ENCODE measurements at places on chromosomes 11 and 22.

DNA sequence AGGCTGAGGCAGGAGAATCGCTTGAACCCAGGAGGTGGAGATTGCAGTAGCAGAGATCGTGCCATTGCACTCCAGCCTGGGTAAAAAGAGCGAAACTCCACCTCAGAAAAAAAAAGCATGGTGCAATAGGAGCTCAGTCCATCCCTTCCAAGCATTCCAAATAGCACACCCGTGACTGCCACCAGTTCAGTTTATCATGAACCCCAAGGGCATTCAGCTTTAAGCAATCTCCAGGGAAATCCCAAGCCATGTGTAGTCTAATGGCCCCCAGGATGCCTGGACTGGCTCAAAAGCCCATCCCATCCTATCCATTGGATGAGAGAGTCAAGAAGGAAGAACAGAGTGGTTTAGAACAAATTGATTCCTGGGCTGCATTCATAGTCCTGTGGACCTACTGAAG is 16.2 kb downstream of the MICAL3 start:
- no peak for DNase-seq

- DNase-seq = no peak
Observed at GRCh38 chr11:113022262-113022661, 61.0 kb downstream of the NCAM1 start.

- no peak for DNase-seq
Observed at GRCh38 chr11:69584160-69584559, 56.8 kb upstream of the CCND1 start.

DNA sequence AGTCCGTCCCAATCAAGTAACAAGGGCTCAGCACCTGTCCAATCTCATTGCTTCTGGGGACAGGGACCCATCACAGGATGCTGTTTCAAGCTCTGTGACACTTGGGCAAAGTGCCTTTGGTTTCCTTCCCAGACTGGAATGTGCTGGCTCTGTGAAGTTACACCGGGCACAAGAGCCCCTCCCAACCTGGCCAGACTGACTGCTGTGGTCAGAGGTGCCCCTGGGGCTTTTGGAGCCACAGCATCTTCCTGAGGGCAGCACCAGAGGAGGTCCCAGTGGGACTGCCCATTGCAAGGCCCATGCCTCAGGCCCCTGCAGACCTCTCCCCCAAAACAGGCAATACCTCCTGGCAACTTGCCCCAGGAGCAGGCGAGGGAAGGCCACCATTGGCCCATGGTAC is 155.2 kb upstream of the GRK3 start:
- no peak for DNase-seq

DNA sequence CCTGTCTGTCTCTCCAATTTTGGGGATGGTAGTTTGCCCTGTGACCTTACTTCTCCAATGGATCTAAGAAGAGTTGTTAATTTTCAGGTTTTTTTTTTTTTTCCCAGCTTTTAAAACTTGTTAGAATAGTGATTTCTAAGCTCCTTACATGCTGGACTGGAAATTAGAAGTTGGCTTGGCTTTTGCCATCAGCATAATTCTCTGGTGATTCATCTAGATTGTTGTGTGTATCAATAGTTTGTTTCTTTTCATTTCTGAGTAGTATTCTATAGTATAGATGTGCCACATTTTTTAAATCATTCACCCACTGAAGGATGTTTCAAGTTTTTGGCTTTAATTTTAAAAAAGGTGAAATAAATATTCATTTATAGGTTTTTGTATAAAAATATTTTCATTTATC is 51.4 kb downstream of the ADAMTS15 start:
- DNase-seq = no peak

DNA sequence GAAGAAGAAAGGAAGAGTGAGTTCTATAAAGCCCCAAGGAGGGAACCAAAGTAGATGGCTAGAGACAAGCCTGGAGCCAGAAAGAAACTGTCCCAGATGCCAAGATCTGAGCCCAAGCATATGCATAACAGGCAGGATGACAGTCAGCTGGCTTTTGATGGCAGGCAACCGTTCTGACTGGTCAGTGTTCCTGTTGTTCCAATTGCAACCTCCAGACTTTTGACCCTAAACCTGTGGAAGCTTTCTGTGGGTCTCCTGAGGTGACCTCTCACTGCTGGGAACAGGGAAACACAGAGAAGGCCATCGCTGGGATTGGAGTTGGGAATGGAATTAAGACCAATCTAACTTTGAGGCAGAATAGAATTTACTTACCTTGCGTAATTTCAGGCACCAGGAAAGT is 21.6 kb upstream of the NNMT start:
- DNase-seq = no peak

Measured in islet precursor cell (in vitro differentiated cells).